ENCODE measurements at places on chromosomes 2 and 18.

- peak; percentile 94 for DNase-seq
These were observed 113.7 kb downstream of the SPTBN1 start for GRCh38 chr2:54569745-54570301.

DNA sequence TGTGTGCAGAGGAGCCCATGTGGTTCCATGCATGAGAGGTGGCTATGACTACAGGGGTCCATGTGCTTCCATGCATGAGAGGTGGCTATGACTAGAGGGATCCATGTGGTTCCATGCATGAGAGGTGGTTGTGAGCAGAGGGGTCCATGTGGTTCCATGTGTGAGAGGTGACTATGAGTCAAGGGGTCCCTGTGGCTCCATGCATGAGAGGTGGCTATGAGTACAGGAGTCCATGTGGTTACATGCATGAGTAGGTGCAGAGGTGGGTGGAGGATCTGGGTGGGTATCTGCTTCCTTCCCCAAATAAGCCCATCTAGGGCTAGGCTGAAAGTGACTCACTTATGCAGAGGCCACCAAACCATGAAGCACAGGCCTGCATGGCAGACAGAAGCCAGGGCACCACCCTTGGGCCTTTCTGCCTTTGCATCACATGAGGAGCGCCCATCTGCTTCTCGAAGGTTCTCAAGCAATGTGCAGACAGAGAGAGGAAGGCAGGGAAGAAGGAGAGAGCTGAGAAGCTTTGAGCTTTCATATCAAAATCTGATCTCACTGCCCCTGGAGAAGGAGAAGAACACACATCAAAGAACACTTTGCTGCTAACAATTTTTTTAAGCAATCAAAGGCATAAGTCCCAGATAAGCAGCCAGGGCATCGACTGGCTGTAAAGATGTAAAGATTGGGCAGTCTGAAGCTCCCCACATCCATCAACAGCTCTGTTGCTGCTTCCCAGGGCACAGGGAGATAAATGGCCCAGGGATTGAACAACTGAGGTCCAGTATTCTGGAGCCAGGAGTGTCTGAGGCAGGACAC, 137.6 kb downstream of the TNS1 start:
- DNase-seq: peak; percentile 55

GRCh38 chr2:180983468-180984242, 3.2 kb downstream of the UBE2E3 start:
- DNase-seq: peak; percentile 59

DNA sequence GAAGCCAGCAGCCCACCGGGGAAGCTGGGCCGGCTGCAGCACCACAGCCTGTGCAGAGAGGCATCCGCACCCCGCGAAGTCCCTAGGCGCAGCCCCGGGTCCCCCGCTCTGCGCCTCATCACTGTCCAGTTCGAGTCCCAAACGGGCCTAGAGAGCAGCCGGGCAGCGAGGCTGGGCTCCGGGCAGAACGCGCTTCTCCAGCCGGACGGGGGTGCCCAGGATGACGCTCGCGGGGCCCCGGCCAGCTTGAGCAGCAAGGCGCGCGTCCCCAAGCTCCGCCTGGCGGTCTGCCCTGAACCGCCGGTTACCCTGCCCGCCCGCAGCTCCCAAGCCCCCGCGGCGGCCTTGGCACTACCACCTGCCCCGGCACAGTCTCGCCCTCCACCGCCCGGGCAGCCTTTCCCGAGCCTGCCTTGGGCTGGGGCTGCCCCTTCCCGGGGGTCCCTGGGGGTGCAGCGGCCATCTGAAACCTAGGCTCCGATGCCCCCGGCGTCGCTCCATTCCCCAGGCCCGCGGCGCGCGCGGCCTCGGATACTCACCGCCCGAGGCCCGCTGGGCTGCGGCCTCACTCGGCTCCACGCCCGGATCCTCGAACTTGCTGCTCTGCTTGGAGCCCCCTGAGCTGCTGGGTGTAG, 591 bp downstream of the SLC16A14 start:
- DNase-seq: peak; percentile 68

DNA sequence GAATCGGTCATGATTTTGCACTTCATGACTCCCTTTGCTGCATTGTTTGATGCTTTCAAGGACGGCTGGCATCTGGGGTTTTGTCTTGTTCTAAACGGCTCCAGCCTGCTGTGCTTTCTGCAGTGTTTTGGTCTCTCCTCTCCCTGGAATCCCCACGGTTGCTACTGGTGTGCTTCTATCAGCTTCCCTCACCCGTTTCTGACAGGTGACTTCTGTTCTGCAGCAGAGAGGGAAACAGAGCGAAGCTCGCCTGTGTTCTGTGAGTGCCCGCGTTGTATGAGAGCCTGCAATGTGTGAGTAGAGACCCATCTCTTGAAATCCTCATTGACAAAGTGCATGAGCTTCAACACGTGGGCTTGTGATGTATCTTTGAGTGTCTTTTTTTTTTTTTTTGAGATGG, 102.8 kb downstream of the DCDC2C start:
- no peak for DNase-seq

- no peak for DNase-seq
These were observed 38.8 kb upstream of the CCBE1 start for GRCh38 chr18:59736061-59736460.

- peak; percentile 84 for DNase-seq
These were observed 185.9 kb upstream of the CCDC150 start for GRCh38 chr2:196453613-196454047.

DNA sequence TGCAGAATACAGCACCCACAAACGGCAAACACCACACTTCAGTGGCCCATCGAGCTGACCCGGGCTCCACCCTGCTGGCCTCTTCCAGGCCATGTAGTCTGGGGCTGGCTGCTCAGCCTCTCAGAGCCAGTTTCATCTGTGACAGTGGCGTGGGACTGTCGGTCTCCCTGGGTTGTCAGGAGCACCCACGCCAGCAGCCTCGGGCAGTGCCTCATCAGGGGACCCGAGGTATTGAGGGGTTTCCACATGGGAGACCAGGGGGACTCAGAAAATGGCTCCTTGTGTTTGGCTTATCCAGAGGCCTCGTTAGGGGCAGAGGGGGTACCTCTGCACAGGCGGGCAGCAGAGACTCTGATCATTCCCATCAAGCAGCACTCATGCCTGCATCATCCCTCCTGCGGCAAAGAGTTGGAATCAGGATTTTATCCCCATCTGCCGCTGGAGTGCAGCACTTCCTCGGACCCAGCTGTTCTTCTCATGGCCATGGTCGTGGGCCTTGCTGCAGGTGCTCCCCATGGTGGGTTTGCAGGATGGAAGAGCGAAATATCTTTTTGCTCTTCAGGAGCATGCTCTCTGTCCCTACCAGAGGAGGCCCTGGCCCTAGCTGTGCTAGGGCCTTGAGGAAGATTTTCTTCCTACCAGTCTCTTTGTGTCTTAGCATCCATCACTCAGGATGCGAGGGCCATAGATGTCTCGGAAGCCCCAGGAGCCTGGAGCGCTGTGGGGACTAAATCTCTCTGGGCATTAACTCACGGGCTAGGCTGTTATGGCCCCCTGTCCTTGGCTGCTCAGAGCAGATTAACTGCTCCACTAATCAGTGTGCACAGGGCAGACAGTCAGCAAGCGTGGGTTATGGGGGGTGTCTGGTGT, 100.8 kb downstream of the CLIP4 start:
- no peak for DNase-seq

- DNase-seq: peak; percentile 86
These were observed 109.6 kb downstream of the SH3RF3 start for GRCh38 chr2:109238580-109238979.

DNA sequence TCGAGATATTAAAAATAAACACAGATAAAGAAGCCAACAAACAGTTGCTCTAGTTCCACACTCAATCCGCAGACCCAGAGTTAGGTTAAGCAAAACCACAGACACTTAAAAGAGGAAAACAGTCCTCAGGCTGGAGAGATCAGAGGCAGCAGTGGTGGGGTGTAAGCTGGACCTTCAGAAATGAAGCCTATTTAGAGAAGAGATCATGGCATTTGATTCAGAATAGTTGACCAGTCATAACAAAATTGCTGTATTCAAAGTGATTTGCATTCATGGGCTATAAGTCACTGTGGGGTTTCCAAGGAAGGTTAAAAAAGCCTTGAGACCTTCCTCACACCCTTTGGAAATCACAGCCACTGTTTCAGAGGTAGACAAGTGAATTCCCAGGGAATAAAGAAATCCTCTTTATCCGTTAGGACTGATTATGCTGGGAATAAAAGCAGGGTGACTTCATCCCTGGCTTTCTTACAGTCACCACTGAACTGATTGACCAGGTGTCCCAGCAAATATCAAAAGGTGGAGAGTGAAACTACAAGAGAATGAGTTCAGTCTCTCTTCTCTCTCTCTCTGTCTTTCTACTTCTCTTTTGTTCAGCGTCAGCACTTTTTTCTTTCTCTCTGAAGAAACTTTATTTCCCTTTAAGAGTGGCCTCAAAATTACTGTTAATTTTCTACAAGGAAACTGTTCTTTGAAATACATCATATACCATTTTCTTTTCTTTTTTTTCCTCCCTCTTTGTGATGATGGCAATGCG, 171.8 kb upstream of the PIK3C3 start:
- DNase-seq: no peak

DNA sequence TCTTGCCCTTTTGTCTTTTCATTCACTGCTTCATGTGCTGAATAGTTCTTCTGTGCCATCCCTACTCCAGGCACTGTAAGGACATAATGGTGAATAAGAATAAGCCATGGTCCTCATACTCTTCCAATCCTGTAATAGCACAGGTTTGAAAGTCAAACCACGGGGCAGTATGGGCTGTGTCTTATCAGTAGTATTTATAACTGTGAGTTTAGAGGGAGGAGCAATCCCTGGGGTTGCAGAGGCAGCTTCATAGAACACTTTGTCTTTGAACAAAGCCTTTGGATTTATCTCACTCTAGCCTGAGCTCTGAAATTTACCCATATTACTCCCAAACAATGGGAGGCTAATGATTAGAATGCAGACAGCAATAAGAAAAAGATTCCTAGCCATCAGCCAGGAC, 30.2 kb upstream of the ALK start:
- no peak for DNase-seq

DNA sequence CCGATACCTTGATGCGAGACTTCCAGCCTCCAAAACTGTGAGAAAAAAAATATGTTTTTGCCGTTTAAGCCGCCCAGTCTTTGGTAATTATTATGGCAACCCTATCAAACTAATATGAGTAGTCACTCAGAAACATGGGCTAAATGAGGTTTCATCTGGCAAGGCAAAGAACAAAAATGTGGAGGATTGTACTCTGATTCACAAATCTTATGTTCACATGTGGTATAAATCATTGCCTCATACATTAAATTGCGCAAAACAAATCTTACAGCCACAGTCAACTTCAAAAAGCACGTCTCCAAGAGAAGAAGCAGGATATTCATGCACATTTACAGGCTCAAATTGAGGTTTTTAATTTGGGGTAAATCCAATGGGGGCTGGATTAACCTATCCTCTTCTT, 1435.4 kb upstream of the LRRTM1 start:
- no peak for DNase-seq

GRCh38 chr18:35564795-35565453, 16.6 kb upstream of the GALNT1 start:
- peak; percentile 28 for DNase-seq

DNA sequence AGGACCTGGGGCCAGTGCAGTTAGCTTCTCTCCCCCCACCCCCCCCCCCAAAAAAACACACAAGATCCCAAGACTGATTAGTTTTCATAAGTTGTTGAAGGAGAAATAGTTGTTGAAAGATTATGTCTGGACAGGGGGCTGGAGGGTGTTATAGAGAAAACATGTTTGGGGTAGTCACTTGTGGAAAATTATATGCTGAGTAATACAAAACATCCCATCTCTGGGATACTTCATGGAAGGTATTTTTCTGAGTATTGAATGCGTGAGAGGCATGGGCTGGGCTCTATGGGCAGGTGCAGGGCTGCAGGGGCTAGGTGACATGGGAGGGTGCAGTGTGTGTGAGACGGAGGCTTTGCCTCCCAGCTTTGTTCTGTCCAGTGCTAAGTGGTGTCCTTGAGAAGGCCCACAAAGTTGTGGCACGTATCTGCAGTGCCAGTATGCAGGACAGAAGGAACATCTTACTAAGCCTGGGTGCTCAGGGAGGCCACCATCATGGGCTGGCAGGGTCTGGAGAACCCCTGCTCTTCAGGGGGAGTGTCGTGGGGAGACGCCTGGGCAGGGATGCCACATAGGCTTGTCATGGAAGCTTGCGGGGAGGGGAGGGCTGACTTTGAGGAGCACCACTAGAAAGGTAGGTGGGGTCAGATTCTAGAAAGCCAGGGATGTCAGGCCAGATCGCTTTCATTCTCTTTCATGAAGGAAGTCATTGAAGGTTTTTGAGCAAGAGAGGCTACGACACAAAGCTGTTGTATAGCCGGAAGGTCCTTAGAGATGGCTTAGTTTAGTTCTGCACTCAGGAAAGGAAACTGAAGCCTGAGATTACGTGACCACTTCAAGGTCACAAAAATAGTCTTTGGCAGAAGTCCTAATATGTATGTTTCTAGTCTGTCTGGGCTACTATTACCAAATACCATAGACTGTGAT, 232.0 kb downstream of the LDLRAD4 start:
- peak; percentile 78 for DNase-seq

GRCh38 chr2:235472443-235472842, 21.4 kb upstream of the AGAP1 start:
- no peak for DNase-seq

DNA sequence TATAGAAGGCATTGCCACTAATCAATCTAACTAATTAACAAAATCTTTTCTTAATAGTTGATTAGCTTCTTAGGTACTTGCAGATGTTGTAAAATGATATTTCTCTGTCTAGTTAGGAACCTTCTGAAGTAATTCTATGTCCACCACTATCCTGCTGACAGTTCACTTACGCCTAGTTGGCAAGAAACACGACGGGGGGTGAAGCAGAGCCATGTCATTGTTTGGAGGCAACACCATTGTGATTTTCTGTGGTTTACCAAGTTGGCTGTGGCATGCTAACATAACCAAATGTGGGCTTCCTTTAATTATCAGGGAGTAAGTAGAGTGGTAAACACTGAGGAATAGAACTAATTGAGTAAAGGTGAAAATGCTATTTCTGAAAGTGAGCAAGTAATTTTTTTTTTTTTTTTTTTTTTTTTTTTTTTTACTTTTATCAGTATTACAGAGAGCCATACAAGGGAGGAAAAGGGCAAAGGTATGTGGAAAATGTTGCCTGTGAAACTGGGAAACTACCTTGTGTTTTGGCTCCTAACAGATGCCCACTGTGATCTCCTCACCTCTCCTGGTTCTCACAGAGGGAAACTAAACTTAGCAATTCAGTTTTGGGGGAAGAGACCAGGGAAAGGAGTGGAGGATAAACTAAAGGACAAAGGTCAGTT, 126.8 kb downstream of the MEIS1 start:
- no peak for DNase-seq

DNA sequence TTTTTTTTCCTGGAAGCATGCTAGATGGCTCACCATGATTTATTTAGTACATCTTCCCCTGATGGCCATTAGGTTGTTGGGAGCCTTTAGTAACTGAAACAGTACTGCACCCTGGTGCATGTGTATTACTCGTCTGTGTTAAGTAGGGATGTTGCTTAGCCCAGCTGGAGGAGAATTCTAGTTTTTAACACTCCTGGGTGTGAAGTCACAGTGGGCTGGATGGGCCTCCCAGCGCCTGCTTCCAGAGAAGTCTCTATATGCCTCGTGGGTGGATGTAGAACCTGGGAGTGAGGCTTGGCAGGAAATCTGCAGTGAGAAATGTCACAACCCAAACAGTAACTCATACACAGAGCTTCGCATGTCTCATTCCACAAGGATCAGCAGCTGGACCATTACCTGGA, 28.9 kb upstream of the NT5DC4 start:
- peak; percentile 8 for DNase-seq

GRCh38 chr18:73461780-73462059, 593.9 kb upstream of the NETO1 start:
- DNase-seq: no peak

- peak; percentile 85 for DNase-seq
These were observed 230.2 kb upstream of the TNP1 start for GRCh38 chr2:217090024-217090473.

GRCh38 chr2:119149611-119150010, 8.9 kb downstream of the C1QL2 start:
- no peak for DNase-seq
